ENCODE measurements at places on chromosomes 7 and 10. TPM values are rescaled to one million over a fixed set of nuclear protein-coding genes. Genes with fewer than 3 reads are reported as not detected.

DNA sequence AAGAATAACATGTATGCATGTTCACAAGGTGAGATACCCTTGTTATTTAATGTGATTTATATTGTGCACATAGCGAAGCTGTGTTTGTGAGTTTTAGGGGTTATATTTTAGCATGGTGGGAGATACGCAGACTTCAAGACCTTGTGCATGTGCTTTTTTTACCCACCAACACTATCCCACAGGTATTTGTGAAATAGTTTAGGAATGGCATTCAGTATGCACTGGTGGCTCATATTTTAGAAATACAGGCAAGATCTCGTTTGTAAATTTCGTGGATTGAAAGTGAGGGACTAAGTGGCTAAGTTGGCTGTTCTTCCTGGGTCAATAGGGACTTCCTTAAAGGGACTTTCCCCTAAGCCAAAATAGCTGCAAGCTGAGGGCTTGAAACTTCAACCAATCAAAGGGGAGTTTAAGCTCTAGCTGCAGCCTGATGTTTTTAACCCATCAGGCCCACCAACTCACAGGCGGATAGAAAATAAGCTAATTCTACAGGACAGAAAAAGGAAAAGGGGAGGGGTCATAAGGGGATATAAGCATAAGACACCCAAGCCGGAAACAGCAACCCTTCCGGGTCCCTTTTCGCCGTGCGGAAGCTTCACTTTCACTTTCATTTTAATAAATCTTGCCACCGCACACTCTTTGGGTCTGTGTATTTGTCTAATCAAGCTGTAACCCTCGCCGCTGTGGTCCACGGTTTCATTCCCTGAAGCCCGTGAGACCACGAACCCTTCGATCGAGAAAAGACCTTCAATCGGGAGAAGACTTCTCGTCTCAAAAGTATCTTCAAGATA lies 291.0 kb downstream of the GPR158 start:
- H3K27me3 ChIP-seq = no peaks in the 10 kb centered on the region
- no peak for DNase-seq
- no peaks in the 10 kb centered on the region for H3K36me3 ChIP-seq
- H3K4me3 ChIP-seq = no peak overlapping the region
- no peaks in the 10 kb centered on the region for H3K4me1 ChIP-seq

Gene SLC26A3
- not detected for total RNA-seq

Gene SLIT1
- 1.2 TPM for total RNA-seq

GRCh38 chr10:19347621-19348020 lies 299.0 kb downstream of the MALRD1 start:
- H3K4me1 ChIP-seq = no peaks in the 10 kb centered on the region
- no peak for DNase-seq
- H3K4me3 ChIP-seq = no peak overlapping the region
- no peak overlapping the region for H3K27ac ChIP-seq
- no peaks in the 10 kb centered on the region for H3K36me3 ChIP-seq

- no peaks in the 10 kb centered on the region for H3K36me3 ChIP-seq
- DNase-seq = no peak
- no peak overlapping the region for H3K4me3 ChIP-seq
- H3K27me3 ChIP-seq = peaks cover 7% of the 10 kb centered on the region
- H3K4me1 ChIP-seq = no peaks in the 10 kb centered on the region
Measured at GRCh38 chr10:122042836-122043235, 53.9 kb downstream of the TACC2 start.

Gene MICU1
- 31.0 TPM for total RNA-seq

Gene SORCS1
- not detected for total RNA-seq

Gene UNCX
- total RNA-seq = not detected

Gene ACTR3C
- 2.6 TPM for total RNA-seq

- H3K4me1 ChIP-seq = no peaks in the 10 kb centered on the region
- no peak overlapping the region for H3K27ac ChIP-seq
- no peak for DNase-seq
- H3K4me3 ChIP-seq = no peak overlapping the region
- H3K27me3 ChIP-seq = peaks cover 9% of the 10 kb centered on the region
- H3K36me3 ChIP-seq = no peaks in the 10 kb centered on the region
Measured at GRCh38 chr10:113739577-113739976, 11.9 kb upstream of the PLEKHS1 start.

- peaks cover 66% of the 10 kb centered on the region for H3K4me1 ChIP-seq
- no peaks in the 10 kb centered on the region for H3K27me3 ChIP-seq
- no peak overlapping the region for H3K27ac ChIP-seq
- DNase-seq = no peak
Measured at GRCh38 chr7:148702876-148703670, 4.4 kb downstream of the CUL1 start.

DNA sequence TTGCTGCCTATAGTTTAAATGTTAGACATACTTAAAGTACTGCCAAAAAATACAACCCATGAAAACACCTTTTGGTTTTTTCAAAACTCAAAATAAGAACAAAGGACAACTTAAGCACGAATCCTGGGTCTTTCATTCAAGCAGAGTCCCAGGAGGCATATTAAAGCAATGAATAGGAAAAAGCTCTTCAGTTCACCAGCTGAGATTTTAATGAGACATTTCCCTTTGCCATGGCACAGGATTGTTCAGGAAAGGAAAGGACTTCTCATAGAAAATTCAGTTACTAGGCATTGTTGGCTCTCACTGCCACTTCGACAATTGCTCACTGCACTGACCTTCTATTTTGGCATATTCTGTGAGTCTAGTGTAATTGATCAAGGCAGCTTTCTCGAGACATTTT lies 133.5 kb upstream of the FEZF1 start:
- H3K27me3 ChIP-seq = no peaks in the 10 kb centered on the region
- no peak overlapping the region for H3K27ac ChIP-seq
- no peak for DNase-seq
- no peak overlapping the region for H3K4me3 ChIP-seq
- no peaks in the 10 kb centered on the region for H3K4me1 ChIP-seq
- H3K36me3 ChIP-seq = no peaks in the 10 kb centered on the region

DNA sequence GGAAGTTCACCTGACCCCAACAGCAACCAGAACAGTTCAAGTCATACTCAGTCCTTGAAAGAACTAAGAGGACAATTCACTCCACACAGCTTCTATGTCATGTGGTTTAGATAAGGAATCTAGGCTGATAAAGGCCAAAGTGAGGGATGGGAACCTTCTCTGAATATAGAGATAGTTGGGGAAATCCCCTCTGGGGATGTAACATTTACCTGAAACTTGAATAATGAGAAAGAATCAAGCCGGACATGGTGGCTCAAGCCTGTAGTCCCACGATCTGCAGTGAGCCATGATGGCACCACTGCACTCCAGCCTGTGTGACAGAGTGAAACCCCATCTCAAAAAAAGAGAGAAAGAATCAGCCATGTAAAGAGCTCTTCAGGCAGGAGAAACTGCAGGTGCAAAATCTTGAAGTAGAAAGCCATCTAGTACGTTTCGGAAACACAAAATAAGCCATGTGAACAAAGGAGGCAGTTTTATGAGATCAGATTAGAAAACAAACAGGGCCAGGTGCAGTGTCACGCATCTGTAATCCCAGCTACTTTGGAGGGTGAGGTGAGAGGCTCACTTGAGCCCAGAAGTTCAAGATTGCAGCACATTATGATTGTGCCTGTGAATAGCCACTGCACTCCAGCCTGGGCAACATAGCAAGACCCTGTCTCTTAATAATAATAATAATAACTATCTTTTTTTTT lies 4.5 kb upstream of the DNMBP start:
- DNase-seq = no peak
- no peak overlapping the region for H3K4me3 ChIP-seq
- H3K27me3 ChIP-seq = no peaks in the 10 kb centered on the region
- no peak overlapping the region for H3K27ac ChIP-seq

GRCh38 chr10:70232155-70232858 lies 922 bp downstream of the PPA1 start:
- H3K4me1 ChIP-seq = peaks cover 47% of the 10 kb centered on the region
- H3K27ac ChIP-seq = peak overlapping the region; percentile 78
- DNase-seq = peak; percentile 66
- no peaks in the 10 kb centered on the region for H3K27me3 ChIP-seq
- H3K36me3 ChIP-seq = peaks cover 26% of the 10 kb centered on the region

DNA sequence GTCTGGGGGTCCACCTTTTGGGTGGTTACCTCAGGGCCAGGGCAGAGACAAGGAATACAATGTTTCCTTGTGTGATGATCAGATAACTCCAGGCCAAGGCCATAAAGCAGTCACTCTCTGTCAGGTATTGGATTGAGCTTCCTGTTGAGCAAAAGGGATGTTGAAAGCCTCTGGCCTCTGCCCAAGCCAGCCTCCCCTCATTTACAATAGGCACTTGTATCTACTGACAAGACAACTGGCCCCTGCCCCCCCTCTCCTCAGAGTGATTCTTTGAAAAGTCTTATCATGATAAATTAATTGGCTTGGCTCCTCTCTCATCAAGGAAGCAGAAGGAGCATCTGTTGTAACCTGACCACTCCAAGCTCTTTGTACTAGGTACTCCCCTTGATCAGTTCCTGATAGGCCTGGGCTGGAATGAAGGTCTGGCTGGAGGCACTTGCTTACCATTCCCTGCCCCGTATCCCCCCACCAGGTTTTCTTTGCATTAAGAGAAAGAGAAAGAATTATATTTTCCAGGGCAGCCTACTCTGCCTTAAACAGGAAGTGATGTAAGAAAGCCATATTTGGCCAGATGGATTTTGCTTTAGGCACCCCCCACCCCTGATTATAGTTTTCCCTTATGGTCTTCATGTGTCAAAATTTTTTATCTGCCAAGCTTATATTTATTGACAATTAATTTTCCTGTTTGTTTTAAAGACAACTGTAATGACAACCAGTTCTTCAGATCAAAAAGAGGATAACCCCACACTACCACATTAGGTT lies 42.1 kb upstream of the HPS1 start:
- H3K27ac ChIP-seq = no peak overlapping the region
- DNase-seq = no peak
- H3K4me3 ChIP-seq = no peak overlapping the region
- H3K27me3 ChIP-seq = peaks cover 4% of the 10 kb centered on the region

Gene NEUROD6
- total RNA-seq = not detected

DNA sequence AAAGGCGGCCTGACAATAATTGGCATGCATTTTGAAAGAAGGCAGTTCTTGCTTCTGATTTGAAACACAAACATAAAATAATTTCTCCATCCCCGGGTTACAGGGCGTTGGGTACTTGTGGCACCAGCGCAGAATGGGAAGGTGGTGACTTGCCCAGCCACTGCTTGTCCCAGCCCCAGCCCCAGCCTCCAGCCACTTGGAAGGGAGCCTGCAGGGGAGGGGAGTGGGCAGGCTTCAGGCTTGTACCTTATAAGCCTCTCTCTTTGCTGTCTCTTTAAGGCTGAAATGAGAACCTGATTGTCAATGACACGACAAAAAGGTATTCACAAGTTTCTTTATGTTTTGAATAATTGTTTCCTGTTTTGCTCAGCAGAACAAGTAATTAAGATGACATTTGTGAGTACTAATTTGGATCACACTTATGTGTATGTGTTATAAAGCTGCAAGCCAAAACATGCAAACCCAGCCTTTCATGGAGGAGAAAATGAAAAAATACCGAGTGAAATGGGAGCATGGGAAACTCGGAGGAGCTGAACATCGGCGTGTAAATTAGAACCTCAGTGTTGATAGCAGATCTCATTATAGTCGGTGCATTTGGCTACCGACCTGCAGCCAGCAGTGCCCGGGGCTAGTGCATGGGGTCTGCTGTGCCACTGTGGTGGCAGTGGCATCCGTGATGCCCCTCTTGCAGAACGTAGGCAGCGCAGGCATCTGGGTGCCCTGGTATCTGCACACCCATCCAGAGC lies 129.9 kb downstream of the EBF3 start:
- no peak for DNase-seq
- H3K27me3 ChIP-seq = no peaks in the 10 kb centered on the region
- H3K4me1 ChIP-seq = no peaks in the 10 kb centered on the region

DNA sequence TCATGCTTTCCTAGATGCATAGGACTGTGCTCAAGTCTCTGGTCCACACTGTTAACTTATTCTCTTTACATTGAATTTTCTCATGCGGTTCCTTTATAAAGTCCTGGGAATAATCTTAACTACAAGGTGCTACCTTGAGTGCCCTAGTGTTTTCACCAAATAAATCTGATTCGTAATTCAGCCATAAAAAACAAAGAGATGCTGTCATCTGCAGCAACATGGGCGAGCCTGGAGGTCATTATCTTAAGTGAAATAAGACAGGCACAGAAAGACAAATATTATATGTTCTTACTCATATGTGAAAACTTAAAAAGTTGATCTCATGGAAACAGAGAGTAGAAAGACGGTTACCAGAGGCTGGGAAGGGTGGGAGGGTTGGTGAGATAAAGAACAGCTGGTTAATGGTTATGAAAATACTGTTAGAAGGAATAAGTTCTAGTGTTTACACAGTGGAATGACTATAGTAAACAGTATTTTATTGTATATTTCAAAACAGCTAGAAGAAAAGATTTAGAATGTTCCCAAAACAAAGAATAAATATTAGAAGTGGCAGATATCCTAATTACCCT lies 38.3 kb downstream of the NT5C3A start:
- H3K36me3 ChIP-seq = peaks cover 15% of the 10 kb centered on the region
- no peak overlapping the region for H3K4me3 ChIP-seq
- DNase-seq = no peak
- H3K27me3 ChIP-seq = no peaks in the 10 kb centered on the region

- H3K4me3 ChIP-seq = peak overlapping the region; percentile 76
- H3K27me3 ChIP-seq = peaks cover 3% of the 10 kb centered on the region
- DNase-seq = no peak
- peak overlapping the region; percentile 61 for H3K27ac ChIP-seq
Measured at GRCh38 chr10:80409121-80409520, 770 bp downstream of the PRXL2A start.

DNA sequence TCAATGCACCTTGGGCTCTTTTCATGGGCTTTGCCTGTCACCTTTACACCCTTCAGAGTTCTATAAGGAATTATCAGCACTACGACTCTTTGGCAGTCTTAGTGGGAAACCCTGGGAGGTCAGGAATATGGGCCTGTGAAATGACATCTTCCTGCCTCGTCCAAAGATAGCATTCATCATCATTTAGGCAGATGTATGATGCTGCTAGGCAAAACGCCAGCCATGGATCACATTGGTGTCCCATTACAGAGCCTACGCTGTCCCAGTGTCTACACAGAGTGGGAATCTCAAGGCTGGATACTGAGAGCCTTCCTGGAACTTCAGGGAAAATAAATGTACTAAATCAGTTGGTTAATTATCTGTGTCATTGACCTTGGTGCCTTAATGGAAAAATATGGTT lies 259.4 kb upstream of the CELF2 start:
- H3K27me3 ChIP-seq = no peaks in the 10 kb centered on the region
- no peak overlapping the region for H3K27ac ChIP-seq
- H3K4me3 ChIP-seq = no peak overlapping the region
- DNase-seq = no peak

Gene TUBB8
- total RNA-seq = not detected

- no peaks in the 10 kb centered on the region for H3K36me3 ChIP-seq
- H3K27me3 ChIP-seq = peaks cover 1% of the 10 kb centered on the region
- no peak overlapping the region for H3K4me3 ChIP-seq
- no peaks in the 10 kb centered on the region for H3K4me1 ChIP-seq
Measured at GRCh38 chr10:14451341-14451740, 120.6 kb upstream of the FRMD4A start.

GRCh38 chr7:37109016-37109683 lies 339.5 kb downstream of the ELMO1 start:
- DNase-seq = no peak
- H3K36me3 ChIP-seq = peaks cover 37% of the 10 kb centered on the region
- no peak overlapping the region for H3K4me3 ChIP-seq
- H3K4me1 ChIP-seq = peaks cover 46% of the 10 kb centered on the region

Gene HMX2
- total RNA-seq = 0.43 TPM

Data from activated CD8-positive, alpha-beta T cell treated with anti-CD3 and anti-CD28 coated beads for 36 hours (primary cell).